Activated CD4-positive, alpha-beta T cell treated with anti-CD3 and anti-CD28 coated beads for 4 hours (primary cell): ENCODE measurements at places on chromosomes 7 and 10.

- no peak for DNase-seq
Measured at GRCh38 chr10:119724593-119725516, 995 bp upstream of the INPP5F start.

GRCh38 chr7:20696803-20697333 is 81.4 kb downstream of the ABCB5 start:
- no peak for DNase-seq

DNA sequence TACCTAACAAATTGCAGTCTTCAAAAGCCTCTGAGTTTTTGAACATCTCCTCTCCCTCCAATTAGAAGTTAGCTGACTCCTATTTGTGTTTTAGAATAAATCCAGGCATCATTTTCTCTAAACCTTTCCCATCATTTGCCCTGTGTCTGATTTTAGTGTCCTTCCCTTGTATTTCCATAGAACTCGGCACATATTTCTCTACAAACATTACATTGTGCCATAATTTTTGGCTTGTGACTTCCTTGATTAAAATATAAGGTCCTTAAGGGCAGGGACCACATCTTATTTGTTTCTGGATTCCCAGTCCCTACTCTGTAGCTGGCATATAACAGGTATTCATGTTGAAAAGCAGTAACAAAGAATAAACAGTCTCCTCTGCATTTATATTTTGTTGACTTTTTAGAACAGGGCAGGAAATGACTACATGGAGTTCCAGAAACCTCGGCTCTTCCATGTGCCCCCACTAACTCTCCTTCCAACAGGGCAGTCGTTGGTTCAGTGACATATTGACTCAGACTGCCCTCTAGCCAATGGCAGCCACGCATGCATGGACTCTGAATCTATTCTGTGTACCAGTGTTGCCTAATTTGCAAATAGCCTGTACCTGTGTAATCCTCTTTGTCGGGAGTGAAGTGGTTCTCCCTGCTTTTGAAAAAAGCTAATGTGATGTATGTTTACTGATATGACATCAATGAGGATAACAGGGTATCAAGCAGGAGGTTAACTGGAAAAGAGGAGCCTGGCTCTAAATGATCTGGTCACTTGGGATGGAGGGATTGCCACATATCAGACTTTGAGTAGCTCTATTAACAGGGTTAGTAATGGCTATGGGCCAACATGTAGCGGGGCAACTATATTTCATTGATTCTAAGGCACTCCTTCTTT is 19.8 kb upstream of the CPN1 start:
- DNase-seq: no peak

DNA sequence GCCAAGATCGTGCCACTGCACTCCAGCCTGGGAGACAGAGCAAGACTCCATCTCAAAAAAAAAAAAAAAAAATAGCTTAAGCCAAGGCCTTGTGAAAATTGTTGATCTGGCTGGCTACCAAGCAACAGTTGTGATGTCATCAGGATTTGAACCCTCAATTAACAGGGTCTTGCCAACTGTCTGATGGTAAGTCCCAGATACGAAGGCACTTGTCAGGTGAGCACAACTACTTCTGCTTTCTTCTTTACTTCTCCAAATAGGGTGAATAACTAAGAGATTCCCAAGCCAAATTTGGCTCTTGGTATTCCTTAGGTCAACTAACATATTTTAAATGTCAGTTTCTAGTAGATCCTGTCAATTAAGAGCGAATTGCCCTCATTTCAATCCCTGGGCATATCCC is 47.4 kb downstream of the ANKRD61 start:
- DNase-seq: no peak

GRCh38 chr10:36489181-36489580 is 636.2 kb upstream of the ANKRD30A start:
- DNase-seq: no peak

DNA sequence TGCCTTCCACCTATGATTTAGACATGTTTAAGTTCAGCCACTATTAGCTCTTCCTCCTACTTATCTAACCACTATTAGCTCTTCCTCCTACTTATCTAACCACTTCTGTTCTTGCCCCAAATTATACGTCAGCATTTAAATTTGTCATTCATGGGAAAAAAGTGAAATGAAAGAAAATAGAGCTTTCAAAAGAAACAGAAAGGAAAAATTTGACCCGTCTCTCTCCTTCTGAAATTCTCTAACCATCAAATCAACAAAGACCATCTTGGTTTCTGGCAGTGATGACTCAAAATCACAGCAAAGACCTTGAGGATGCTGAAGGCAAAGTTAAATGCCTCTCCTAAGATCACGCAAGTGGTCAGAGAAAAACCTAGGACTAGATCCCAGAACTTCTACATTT is 2.6 kb downstream of the LIPA start:
- no peak for DNase-seq

DNA sequence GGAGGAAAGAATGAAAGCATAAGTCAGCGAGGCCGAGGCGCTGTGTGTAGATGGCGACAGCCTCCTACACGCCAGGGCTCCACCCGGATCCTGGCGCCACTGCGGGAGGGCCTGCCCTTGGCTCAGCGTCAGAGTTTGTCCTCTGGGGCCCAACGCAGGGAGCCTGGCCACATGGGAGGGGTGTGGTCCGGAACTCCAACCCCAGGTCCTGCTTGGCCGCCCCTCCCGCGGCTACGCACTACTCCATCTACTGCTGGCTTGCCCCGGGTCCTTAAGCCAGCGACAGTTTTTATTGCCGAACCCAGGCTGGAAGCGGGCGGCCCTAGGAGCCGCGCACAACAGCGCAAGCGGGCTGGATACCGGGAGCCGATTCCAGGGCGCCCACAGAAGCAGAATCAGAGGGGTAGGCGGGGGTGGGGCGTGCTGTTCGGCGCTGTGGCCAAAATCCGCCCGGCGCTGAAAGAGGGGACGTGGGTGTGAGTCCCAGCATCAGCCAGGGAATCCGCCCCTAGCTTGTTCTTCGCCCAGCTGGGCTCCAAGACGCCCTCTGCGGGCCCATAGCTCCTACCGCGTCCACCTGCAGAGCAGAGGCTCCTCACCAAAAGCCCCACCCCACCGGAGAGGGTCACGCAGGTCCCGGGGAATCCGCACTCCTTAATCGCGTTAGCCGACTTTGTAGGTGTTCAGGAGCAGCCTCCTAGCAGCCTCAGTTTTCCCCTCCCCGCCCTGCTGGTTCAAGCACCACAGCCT is 4.5 kb downstream of the KAZALD1 start:
- peak; percentile 33 for DNase-seq

- DNase-seq: no peak
Measured at GRCh38 chr7:144738146-144738545, 97.7 kb downstream of the TPK1 start.

- DNase-seq: no peak
Measured at GRCh38 chr10:118571123-118571522, 24.3 kb downstream of the PRLHR start.

GRCh38 chr10:78255796-78256638 is 222.4 kb downstream of the RPS24 start:
- no peak for DNase-seq

DNA sequence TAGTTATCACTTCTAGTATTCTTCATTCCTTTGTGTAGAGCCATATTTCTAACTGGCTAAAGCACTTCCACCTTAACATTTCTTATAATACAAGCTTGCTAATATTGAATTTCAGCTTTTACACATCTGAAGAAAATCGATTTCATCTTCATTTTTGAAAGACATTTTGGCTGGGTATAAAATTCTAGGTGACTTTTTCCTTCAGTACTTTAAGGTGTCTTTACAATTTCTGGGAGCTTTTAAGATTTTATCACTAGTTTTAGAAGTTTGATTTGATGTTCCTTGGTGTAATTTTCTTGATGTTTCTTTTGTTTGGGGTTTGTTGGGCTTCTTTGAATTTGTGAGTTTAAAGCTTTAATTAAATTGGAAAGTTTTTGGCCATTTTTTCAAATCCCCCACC is 38.5 kb upstream of the TMEM168 start:
- no peak for DNase-seq

- DNase-seq: peak; percentile 26
Measured at GRCh38 chr10:112115781-112116385, 67.7 kb downstream of the GPAM start.

- DNase-seq: no peak
Measured at GRCh38 chr7:2627258-2628129, 4.3 kb upstream of the TTYH3 start.

- peak; percentile 23 for DNase-seq
Measured at GRCh38 chr10:12594448-12594944, 245.1 kb downstream of the CAMK1D start.

GRCh38 chr10:31582365-31583052 is 263.5 kb downstream of the ZEB1 start:
- no peak for DNase-seq

- DNase-seq: no peak
Measured at GRCh38 chr7:139749545-139749944, 28.3 kb downstream of the HIPK2 start.

GRCh38 chr7:143205560-143206293 is 16.1 kb upstream of the TAS2R40 start:
- no peak for DNase-seq

DNA sequence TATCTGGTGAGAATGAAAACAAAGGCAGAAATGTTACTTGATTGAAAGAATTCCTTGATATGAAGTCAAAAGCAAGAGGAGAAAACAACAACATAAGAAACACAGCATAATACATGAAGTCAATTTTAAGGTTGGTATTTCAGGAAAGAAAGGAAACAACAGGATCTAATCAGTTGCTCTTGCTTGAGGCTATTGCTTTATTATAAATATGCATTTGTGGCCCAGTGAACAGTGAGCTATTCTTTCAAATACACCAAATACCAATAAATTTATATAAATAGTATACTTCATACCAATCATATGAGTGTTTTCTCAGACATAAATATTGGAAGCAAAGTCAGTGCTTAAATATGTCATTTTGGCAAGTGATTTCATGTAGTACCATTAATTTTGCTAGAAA is 806.6 kb downstream of the NXPH1 start:
- no peak for DNase-seq

DNA sequence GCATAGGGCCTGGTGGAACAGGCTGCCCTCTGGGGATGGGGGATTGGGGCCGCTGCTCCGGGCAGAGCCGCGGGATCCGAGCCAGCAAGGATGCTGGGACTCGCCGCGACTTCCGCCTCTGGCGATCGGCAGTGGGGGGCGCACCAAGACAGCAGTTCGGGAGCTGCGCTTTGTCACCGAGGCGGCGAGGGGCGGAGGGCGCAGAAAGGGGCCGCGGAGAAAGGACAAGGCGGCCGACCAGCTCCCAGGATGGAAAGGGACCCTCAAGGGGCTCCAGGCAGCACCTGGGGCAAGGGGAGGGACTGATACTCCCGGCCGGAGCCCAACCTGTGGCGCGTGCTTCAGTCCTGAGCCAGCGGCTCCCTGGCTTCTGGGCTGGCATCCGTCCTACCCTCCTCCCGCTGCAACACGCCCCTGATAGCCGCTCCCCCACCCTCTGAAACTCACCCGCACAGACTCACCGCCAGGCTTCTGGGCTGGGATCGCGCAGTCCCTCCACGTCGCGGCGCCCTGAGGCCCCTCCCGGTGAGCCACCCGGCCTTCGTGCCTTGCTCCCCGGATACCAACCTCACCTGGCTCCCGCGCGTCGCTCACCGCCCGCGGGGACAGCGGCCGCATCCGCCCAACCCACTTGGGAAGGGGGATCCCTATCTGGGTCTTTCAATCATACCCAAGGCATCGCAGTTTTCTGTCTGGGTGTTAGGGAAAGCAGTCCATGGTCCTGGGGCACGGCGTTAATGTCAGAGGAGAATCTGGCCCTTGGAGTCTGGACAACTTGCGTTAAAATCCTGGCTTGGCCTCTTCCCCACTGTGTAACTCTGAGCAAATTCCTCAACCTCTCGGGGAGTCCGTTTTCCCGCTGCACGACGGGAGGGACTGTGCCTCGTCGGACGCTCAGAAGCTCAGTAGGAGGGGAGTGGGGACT is 7.0 kb upstream of the EVX1 start:
- no peak for DNase-seq

- DNase-seq: no peak
Measured at GRCh38 chr10:80484243-80484642, 30.1 kb downstream of the TSPAN14 start.

- DNase-seq: no peak
Measured at GRCh38 chr10:63667596-63668480, 146.6 kb downstream of the REEP3 start.

GRCh38 chr10:86057708-86058107 is 308.9 kb downstream of the GRID1 start:
- no peak for DNase-seq

DNA sequence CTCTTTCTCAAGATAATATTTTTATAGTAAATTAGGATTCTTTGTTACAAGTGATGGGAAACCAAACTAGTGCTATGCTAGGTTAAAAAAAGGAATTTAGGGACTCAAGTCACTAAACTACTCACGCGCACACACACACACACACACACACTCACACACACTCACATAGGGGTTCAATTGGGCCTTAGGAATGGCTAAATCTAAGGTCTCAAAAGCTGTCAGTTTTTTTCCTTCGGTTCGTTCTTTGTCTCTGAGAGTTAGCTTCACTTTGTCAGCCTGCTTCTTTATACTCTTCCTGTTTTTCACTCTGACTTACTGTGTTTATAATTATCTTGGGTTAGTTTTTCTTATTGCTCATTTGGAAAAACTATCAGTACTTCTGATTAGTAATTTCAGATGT is 138.9 kb downstream of the ADK start:
- DNase-seq: no peak

- DNase-seq: peak; percentile 47
Measured at GRCh38 chr10:11237571-11237970, 219.9 kb downstream of the CELF2 start.

DNA sequence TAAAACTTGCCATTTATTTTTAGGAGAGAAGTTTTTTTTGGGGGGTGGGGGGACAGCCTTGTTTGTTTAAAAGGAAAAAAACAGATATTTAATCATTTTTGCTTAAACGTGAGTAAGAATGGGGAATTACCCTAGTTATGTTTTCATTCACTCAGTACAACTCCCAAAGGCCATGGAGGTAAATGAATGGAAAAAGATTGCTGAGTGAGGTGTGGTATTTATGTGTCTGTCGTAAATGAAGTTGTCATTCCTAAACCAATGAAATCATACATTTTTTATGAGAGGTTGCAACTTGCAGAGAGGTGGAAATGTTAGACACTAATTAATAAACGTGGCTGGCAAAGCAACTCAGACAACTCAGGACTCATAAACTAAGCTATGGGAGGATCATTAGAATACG is 218.1 kb downstream of the CELF2 start:
- DNase-seq: no peak

- no peak for DNase-seq
Measured at GRCh38 chr7:102326157-102326889, 29.9 kb downstream of the SPDYE6 start.
